Inflammatory macrophage treated with lipopolysaccharide for 4 hours (primary cell): ENCODE measurements at places on chromosomes 5 and 9.

DNA sequence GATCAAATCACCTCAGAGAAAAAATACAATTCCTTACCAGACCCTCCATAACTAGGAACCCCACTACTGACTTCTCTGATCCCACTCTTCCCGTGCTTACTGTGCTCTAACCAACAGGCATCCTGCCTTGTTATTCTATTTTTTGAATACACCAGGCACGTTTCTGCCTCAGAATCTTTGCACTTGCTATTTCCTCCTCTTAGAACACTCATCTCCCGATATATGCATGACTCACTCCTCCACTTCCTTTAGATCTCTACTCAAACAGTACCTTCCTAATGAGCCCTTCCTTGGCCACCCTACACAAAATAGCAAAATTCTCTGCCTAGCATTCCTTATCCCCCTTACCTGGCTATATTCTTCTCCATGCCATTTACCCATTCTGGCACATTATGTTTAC, 43.9 kb downstream of the MAPKAP1 start:
- DNase-seq: peak; percentile 63

GRCh38 chr5:65077653-65078052, 308.9 kb downstream of the CWC27 start:
- no peak for DNase-seq

DNA sequence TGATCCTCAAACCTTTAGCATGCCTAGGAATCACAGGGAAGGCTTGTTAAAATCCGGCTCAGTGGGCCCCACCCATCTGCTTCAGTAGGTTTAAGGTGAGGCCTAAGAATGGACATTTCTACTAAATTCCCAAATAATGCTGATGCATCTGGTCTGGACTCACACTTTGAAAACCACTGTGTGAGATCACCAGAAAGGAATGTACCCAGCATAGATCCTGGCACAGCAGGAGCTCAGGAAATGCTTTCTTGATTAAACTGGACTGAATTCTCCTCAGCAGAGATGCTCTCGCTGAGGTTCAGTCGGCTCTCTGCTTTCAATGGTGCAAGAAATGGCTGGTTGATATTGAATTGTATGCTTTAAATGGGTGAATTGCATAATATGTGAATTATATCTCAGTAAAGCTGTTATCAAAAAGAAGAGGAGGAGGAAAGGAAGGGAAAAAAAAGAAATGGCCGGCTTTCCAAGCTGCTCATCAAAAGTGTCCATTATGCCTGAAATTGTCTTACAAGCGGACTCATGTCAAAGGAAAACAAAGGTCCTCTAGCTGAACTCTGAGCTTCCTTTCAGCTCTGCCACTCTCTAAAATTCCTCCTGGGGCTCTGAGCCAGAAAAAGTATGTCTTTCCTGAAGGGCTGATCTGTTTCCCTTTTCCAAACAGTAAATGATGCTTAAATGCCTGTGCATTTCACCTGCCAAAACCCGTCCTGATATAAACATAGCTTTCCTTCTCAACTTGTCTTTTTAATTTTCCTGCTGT, 77.6 kb upstream of the SAP30L start:
- DNase-seq: no peak

GRCh38 chr5:107669096-107670031, 1.4 kb downstream of the EFNA5 start:
- DNase-seq: no peak

DNA sequence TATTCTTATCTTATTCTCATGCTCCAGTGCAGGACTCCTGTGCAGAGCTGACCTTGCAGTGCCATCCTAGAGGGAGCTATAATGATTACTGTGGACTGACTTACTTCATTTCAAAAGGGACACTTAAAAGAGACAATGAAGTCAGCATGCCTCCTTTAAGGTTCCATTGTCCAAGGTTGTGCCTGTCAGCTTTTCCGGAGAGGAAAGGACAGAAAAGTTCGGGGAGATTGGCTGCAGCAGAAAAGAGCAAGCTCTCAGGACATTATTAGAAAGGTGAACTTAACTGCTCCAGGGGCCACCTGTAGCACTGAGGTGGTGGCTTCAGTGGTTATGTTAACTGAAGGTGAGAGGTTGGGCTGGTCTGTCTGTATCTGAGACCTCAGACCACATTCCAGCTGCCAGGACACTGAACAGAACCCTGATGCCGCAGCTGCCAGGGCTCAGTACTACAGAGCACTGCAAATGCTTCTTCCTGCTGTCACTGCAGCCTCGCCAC, 112.9 kb downstream of the ST8SIA4 start:
- peak; percentile 25 for DNase-seq

- DNase-seq: peak; percentile 66
Measured at GRCh38 chr9:20941174-20941690, 90.2 kb downstream of the HACD4 start.

DNA sequence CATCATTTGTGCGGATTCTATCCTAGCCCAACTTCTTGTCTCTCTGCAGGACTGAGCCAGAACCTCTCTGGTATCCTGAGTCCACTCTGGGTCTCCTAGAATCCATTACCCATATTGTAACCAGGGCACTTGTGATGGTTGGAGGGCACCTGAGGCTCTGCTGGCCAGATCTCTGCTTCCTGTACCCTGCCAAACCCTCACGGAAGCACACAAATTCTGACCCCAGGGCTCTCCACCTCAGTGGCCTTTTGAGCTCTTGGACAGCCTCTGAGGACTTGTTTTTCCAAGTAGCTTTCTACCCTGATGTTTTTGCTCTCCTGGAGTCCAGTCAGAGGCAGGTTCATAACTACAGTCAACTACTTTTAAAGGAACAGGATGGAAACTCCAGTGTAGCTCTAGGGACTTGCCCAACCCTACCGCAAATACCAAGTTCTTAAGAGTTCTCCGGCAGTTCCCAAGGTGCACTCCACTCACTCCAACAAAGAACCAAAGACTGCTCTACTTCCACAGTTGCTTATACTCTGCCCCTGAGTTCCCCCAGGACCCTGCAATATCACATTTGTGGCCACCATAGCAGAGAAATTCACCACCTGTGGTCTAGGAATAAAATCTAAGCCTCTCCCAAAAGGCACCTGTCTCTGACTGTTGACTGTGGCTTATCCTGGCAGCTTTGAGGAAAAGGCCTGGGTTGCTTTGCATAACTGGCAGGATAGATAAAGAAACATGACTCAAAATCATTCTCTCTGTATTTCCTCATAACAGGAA, 9.6 kb downstream of the PIP5K1B start:
- no peak for DNase-seq

- DNase-seq: no peak
Measured at GRCh38 chr5:20300110-20300509, 312.1 kb upstream of the CDH18 start.

DNA sequence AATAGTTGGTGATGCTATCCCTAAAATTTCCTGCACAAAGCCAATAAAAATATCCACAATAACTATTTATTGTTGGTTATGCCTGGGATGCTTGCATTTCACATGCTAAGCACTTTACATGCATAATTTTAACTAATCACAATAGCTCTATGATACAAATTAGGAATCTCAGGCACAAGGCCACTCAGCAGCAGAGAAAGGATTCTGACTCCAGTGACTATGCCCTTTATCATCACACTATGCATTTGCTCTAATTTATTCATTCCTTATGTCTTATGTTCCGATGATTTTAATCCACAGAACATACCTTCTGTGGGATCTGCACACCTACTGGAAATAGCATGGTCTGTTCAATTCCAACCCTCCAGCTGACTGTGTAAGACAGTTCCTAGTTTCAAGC, 476.1 kb downstream of the TMEM232 start:
- DNase-seq: no peak

DNA sequence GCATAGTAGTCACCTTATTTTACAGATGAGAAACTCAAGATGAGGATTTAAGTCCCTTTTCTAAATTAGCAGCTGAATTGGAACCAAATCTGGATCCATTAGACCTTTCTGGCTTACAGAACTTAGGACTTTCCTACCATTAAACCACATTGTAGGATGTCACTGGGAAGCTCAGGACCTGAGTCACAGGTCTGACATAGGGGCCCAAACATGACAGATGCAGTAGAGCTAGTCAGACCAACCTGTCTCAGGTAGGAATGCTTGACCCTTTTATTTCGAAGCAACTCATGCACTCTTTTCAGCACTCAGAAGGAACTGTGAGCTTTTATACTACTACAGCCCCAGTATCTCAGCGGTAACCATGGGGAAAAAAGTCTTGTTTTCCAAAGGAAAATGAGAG, 2.6 kb downstream of the RAB24 start:
- DNase-seq: peak; percentile 25

DNA sequence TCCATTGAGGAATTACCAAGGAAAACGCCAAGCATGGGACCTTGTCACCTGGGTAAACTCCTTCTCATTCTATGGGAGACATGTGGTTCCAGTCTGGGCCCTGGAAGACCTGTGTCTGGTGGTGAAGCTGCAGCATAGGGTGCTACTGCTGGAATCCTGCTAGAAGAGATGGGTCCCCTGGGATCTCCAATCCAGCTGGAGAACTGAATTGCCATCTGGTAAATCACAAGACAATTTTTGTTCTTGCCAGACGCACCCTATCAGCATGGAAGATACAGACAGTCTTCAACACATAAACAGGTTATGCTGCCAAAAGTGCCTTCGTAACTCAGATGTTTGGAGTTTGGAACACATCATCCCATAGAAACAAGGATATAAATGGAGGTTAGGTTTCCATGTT, 424.0 kb upstream of the BRINP1 start:
- no peak for DNase-seq

GRCh38 chr5:163460562-163461171, at the start of gene HMMR:
HMMR (plus strand) TSS chr5:163460632; CDS start chr5:163460693, 61 bp downstream.
- no peak for DNase-seq

- no peak for DNase-seq
Measured at GRCh38 chr9:114759512-114760341, 46.1 kb downstream of the TNFSF15 start.

DNA sequence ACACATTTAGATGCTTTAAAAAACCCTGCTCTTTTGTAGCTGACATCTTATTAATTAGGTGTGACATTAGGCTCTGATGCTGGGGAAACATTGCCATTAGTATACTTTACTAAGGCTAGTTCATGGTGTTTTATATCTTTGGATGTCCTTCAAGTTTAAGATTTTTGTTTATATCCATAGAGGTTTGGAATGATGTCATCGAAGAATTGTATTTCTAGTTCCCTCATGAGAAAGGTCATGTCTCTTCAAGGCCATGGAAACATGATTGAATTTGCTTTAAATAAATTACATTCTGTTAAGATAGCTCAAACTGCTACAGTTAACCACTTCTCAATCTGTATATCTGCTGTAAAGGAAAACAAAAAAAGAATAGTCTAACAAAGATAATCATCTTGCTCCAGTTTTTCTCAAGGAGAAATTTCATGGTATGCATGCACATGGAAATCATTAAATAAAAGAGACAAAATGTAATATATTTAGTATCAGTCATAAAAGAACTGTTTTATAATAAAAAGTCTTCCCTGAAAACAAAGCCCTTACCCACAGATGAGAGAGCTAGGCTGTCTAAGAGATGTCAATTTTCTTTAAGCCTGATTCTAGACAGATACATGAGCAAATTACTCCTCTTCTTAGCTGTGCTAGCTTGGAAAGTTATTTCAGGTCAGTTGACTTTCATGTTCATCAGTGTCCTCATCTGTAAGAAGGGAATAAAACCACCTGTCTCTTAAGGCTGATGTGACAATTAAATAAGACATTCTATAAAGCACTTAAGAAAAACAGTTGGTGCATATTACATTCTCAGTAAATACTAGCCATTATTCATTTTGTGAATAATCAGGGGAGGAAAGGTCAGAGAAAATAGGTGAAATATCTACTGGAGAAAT, 25.0 kb upstream of the STARD4 start:
- no peak for DNase-seq

GRCh38 chr5:176906796-176907195, 7.7 kb upstream of the HK3 start:
- DNase-seq: no peak

DNA sequence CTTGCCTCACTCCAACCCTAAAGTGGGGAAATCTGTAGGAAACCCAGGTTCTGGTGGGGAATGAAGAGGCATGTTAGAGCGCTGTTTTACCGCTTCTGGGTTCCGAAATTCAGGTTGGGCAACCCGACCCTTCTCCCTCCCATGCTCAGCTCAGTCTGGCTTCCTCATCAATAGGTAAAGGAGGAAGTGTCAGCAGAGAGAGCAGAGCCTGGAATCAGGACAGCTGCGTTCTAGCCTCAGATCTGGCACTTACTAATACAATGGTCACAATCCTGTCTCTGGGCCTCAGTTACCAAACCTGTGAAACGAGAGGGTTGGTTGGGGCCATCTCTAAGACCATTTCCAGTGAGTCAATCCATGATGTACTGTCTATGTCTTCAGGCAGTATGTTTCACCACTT, 16.2 kb upstream of the TNIP1 start:
- peak; percentile 86 for DNase-seq

GRCh38 chr5:110726249-110727024, at the start of gene TMEM232:
TMEM232 (minus strand) TSS chr5:110726671; CDS start chr5:110667352, 59,319 bp downstream.
- peak; percentile 81 for DNase-seq

- DNase-seq: peak; percentile 25
Measured at GRCh38 chr9:101977614-101978210, 239.3 kb upstream of the GRIN3A start.

DNA sequence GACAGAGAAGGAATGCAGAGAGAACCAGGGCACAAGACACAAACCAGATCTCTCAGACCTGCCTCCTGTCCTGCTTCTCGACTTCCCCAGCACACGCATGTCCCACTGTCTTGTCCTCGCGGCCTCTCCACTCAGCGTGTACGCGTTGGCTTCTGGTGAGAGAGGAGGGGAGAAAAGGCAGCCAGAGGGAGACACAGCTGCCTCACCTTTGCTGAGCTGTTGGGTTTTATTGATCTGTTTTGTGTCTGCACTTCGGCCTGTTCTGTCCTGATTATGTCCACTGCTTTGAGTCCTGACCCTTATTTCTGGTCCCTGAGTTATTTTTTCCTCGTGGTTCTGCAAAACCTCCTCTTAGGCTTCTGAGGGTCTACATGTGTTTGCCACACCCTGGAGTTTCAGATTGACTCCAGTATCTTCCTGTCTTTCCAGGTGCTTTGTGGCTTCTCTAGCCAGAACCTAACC, 87.5 kb upstream of the AGXT2 start:
- no peak for DNase-seq

DNA sequence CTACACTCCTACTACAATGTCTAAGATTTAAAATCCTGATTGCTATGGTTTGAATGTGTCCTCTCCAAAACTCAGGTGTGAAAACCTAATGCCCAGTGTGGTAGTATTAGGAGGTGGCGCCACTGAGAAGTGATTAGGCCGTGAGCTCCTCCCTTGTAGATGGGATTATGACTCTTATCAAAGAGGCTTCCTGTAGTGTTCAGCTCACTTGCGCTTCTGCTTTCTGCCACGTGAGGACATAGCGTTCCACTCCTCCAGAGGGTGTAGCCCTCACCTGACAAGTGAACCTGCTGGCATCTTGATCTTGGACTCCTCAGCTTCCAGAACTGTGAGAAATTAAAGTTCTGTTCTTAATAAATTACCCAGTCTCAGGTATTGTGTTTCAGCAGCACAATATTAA, 33.0 kb upstream of the WHRN start:
- no peak for DNase-seq

- no peak for DNase-seq
Measured at GRCh38 chr9:125260561-125260960, 1.1 kb upstream of the GAPVD1 start.

- DNase-seq: no peak
Measured at GRCh38 chr5:96615223-96615622, 47.0 kb upstream of the CAST start.

GRCh38 chr9:2385746-2386145, 235.8 kb upstream of the VLDLR start:
- DNase-seq: no peak
